ENCODE measurements at places on chromosomes 5 and 9.

DNA sequence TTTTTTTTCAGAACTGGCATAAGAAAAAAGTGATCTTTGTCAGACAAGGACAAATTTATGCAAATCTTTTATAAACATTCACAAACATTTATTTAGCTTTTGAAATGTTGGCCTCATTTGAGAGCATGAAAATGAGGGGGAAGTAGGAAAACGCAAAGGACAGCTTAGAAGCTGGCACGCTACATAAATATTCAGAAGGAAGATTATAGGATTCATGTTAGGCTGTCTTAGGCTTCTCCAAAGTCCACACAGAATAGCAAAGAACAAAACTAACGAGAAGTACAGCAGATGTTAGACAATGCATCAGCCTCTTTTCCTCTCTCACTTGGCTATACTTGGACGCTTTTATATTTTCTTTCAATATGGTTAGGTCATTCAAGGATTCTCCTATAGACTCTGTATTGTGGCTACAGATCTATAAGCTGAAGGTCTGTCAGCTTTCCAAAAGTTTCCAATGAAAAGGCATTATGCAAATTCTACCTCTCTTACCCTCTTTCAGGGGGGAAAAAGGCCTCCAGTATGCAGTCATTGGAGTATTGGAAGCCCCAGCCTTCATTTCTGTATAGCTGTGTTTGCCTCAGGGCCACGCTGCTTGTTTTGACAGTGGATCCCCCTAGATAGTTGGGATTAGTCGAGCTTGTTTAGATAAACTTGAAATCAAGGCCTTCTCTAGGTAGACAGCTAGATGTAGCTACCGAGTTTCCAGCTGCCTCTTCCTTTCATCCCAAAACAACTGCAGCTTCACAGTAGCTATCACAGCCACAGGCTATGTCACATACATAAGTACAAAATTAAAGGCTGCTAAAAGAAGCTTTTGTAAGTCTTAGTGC is 153.0 kb downstream of the DENND1A start:
- no peak for DNase-seq

DNA sequence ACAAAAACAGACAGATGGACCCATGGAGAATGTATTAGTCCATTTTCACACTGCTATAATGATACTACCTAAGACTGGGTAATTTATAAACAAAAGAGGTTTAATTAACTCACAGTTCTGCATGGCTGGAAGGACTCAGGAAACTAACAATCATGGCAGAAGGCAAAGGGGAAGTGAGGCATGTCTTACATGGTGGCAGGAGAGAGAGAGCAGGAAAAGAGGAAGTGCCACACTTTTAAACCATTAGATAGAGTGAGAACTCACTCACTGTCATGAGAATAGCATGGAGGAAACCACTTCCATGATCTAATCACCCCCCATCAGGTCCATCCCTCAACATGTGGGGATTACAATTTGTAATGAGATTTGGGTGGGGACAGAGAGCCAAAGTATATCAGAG is 808.9 kb downstream of the CDH12 start:
- DNase-seq, result no peak

GRCh38 chr9:105246656-105247173 is 2.3 kb downstream of the SLC44A1 start:
- no peak for DNase-seq

GRCh38 chr5:23977365-23977764 is 470.0 kb downstream of the PRDM9 start:
- no peak for DNase-seq

DNA sequence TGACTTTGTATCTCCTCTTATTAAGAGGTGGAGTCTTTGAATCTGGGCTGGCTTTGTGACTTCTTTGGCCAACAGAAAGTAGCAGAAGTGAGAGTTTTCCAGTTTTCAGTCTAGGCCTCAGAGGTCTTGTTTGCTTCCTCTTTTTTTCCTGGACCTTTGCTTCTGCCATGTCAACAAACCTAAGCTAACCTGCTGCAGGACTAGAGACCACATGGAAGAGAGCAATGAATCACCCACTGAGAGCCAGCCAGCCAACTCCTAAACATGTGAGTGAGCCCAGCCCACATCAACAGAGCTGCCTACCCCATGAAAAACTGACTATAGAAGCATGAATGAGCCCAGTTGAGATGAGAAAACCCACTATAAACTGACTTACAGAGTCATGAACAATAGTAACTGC is 29.9 kb downstream of the MRPL22 start:
- no peak for DNase-seq

DNA sequence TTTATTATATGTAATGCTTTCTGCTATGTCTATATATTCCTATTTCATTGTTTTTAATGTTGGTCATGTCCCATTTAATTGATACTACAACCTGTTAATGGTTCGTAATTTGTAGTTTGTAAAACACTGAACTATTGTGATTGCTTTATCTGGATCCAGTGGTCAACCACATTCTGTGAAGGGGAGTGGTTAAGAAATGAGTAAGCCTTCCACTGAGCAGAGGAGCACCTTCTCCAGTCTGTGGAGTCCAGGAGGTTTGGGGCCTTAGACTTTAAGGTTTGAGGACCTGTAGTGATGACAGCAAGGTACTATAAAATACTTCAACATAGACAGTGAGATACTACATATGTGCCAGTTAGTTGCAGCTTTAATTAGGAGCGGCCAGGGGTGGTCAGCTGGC is 67.7 kb upstream of the RAD23B start:
- no peak for DNase-seq

DNA sequence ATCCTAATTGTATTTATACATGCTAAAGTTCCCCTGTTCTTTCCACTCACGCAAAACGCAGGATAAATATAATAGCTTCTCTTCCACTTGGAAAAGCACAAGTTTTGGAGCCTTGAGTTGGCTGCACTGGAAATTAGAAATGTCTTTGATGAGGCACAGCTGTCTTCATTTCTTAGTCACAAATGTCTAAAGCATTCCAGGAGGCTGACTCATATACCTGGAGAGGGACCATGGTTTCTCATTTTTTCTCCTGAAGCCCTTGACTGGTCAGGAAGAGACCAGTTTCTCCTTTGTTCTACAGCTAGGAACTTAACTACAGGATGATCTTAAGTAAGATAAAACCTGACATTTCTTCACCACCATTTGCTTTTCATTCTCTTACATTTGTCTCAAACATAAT is 16.2 kb downstream of the MTX3 start:
- no peak for DNase-seq

GRCh38 chr9:125674981-125675973 is 31.7 kb downstream of the MAPKAP1 start:
- no peak for DNase-seq
